NCI-H69 (cell line): ENCODE measurements at places on chromosomes 2 and 18.
A peak's percentile ranks its signal among the peaks of the same experiment; 100 is the strongest.

DNA sequence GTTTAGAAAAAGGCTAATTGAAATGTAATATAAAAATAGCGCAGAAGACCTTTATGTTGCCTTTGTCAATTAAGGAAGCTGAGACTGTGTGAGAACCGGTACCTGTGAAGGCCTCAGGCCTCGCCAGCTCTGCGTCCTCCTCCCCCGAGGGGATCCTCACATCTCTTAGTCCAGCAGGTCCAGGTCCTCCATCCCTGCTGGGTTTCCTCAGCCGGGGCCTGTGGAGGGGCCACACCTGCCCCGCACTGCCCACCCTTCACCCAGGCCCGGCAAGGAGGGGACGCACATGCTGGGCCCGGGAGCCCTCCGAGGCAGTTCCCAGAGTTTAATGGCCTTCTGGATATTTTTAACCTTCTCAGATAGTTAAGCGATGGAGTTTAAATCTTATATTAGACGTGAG lies 3.5 kb downstream of the KCNG2 start:
- no peak for DNase-seq

DNA sequence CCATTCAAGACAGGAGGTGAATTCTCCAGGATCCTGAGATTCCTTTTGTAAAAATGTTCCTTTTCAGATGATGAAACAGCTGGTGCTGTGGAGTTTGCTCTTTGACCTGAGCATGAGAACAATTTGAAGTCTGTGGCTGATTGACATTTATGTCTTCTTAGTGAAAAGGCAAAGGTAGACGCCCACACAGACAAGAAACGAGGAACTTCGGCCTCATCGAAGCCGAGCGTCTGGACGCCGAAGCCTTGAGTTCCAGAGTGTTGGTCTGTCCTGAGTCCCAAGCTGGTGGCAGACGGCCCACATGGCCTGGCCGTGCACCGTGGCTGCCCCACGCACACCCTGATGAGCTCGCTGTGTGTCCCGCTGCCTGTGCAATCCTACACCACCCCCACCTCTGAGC lies 20.7 kb upstream of the SNTG2 start:
- no peak for DNase-seq

DNA sequence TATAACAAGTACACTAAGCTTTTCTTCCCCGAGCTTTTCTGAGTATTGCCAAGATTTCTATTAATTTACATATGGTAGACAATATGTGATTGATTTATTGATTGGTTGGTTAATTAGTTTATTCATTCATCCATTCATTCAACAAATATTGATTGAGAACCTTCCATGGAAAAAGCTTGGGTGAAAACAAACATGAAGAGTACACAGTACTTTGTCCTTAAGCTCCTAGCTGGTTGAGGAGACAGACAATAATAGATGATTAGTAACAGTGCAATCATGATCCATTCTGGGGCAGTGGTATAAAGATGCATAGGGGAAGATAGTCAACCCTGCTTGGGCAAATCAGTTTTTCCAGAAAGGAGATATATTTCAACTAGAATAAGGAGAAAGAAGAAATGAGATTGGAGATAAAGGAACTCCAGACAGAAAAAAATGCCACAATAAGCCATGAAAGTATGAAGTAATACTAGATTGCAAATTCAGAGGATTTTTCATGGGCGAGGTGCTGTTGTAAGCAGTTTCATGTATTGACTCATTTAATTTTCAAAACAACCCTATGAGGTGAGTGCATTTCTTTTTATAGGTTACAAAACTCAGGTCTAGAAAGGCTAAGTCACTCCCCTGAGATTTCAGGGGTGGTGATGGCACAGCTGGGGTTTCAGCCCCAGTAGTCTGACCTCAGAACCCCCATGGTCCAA lies 129.5 kb downstream of the RND3 start:
- DNase-seq = no peak

- peak; percentile 50 for DNase-seq
Observed at GRCh38 chr18:73461780-73462059, 593.9 kb upstream of the NETO1 start.

GRCh38 chr2:206855585-206856433 lies 83.5 kb upstream of the CPO start:
- no peak for DNase-seq

DNA sequence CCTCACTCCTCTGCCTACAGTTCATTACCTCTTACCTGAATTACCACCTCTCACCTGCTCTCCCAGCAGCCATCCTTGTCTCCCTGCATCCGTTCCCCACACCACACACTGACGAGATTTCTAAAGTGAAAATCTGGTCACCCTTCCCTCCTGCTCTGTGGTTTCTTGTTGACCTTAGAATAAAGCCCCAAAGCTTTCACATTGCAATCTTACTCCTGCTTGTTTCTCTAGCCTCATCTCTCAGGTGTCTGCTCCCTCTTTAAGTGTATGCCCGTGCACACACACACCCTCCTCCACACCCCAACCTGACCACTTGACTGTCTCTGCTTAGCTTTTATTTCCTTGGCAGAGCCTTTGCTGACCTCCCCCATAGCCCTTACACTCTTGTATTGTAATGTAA lies 122.0 kb upstream of the SKOR2 start:
- DNase-seq = no peak

DNA sequence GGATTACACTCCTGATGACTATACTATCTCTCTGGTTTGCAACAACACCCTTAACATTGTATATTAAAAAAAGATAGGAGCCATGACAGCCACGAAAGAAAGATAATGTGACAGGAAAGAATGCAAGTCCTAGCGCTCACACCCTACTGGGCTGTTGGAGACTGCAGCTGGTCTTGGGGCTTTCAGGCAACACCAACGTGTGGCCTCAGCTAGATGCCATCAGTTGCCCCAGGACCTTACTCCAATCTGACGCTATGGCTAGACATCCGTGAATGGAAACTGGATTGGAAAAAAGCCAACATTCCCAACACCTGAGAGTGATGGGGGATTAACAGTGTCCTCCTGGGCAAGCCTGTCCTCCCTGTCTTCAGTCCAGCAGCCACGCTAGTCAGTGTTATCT lies 357.4 kb upstream of the GULP1 start:
- DNase-seq = no peak

DNA sequence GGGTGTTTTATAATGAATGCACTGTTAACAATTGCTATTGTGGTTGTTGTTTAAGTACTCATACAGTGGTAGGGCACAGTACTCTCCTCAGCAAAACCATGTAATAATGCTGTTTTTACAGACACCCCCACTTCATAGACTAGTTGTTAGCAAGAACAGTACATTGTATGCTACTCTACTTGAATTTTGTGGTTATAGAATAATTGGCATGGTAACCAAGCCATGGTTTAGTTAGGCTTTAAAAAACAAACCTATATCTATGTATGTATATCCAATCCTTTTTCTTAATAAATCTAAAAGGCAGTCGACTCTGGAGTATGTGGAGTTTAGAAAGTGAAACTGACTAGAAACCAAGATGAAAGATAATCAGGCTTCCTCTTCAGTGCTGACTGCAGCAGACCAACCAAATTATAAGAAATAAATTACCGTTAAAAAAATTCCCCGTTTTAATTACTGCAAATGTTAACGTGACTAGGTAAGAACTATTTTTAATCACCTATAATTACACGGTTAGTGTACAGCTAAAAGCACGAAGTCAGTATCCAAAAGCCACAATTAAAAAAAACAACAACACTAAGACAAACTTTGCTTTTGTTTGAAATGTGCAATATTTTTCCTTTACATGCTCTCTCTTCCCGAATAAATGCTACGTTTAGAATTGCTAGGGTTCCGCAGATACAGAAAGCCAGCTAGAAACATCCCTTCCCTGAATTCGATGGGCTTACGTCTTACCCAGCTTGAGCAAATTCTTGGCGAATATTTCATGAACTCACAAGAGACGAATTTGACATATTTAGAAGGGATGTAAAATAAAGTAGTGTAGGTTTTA lies 113.3 kb upstream of the SERTAD2 start:
- peak; percentile 30 for DNase-seq

DNA sequence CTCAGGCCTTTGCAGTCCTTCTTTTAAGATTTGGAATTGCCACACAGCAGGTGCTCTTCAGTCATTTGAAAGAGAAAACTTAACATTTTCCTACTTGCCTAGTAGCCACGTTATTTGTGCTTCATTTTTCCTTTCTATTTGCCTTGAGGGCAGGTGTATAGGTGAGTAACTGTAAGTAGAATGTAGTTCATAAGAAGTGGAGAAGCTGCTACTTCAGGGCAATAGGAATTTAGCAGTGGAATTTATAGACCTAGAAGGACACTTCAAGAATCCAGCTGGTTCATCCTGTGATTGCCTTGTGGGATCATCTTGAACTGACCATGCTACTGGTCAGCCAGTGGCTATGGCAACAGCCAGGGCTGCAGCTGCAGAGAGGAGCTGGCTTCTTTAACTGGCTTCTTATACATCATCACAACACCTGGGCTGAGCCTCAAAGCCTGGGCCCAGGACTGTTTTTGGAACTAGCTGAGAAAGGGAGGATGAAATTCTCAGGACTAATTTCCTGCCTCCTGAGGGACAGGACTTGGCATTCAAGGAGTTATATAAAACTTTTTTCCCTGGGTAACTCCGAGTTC lies 5.1 kb upstream of the LANCL1 start:
- DNase-seq = no peak

DNA sequence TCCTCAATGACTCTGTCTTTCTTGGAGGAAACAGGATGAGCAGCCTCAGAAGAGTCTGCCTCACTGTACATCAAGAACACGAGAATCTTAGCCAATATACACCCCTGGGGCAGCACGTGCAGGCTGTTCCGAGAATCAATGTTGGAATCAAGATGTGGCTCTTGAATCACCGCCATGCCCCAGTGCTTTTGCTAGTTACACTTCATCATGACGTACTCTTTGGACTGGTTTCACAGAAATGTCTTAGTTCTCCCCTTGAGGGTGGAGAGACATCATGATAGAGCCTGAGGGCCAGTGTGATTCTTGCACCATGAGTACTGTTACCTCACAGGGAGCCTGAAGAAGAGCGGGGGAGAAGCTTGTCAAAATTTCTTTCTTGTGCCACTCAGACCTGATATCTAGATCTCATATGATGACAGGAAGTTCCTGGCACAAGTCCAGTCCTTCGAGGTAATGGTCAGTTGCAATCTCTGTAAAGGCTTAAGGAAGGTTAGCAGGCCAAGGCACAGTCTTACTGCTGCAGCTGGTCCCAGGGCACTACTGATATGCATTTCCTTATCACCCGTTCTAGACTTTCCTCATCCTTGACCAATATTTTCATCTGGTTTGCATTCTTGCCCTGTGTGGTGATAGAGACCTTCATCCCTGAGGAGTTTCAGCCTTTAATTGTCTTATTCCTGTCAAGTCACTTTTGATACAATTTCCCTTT lies 28.2 kb upstream of the STAT4 start:
- no peak for DNase-seq

- peak; percentile 44 for DNase-seq
Observed at GRCh38 chr2:136767030-136767429, 1.7 kb downstream of the THSD7B start.
